ENCODE measurements at places on chromosomes 5 and 9. TPM values are rescaled to one million over a fixed set of nuclear protein-coding genes. Genes with fewer than 3 reads are reported as not detected.

DNA sequence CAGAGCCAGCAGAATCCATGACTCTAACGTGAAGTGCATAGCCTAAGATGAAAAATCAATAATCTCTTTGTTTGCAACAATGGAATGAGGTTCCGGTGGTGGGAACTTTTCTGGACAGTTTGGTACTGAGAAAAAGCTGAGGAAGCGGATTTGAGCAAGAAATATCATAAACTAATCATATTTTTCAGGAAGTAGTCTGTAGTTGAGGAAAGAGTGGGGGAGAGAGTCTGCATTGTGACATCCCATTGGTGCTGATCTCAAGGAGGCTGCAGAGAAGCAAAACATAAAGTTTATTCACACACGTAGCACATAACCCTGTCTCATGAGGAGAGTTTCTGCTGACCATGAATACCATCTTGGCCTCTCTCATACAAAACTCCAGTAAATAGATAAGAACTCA, 15.8 kb upstream of the FCHO2 start:
- peaks cover 11% of the 10 kb centered on the region for H3K27me3 ChIP-seq
- DNase-seq = no peak
- H3K4me1 ChIP-seq = no peaks in the 10 kb centered on the region
- H3K4me3 ChIP-seq = no peak overlapping the region
- H3K27ac ChIP-seq = no peak overlapping the region

DNA sequence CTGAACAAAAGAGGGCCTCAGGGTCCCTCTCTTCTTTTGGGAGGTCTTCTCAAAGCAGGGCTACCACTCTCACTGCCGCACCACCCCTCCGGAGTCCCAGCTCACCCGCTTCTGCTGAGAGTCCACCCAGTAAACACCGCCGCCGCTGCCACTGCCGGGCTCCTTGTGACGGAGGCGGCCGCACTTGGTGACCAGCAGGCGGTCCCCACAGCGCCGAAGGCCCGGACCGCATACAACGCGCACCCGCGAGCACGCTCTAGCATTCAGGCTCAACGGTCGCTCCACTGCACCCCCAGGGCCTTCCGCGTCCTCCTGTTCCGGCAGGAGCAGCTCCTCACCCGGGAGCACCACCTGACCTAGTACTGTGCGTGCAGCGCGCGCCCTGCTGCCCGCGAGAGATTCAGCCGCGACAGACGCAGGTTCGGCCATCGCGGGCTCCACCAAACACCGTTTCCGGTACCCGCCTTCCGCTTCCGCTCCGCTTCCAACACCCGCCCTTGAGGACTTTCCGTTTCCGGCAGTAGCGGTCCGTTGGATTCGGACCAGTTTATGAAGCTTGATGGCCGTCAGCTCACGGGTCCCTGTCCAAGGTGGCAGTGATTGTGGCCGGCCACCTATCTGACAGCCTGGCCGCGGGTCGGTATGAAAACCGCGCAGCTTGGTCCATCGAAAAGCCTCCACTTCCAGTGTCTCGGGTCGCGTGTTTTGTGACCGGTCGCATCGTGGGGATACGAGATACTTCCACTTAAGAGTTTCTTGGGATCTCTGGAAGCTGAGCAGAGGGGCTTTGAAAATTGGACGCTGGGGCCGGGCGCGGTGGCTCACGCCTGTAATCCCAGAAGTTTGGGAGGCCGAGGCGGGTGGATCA, at the start of gene EXOSC3:
Gene EXOSC3, minus strand, starts transcription at position 449 of the 868 bp plus-strand sequence. Its CDS starts 20 bp downstream, at position 429.
- peaks cover 29% of the 10 kb centered on the region for H3K4me1 ChIP-seq
- H3K36me3 ChIP-seq = peaks cover 44% of the 10 kb centered on the region
- peak within 1 kb of the TSS; percentile 98 for H3K4me3 ChIP-seq
- H3K27ac ChIP-seq = peak within 1 kb of the TSS; percentile 96

Gene HSD17B4
- total RNA-seq = 81.1 TPM

DNA sequence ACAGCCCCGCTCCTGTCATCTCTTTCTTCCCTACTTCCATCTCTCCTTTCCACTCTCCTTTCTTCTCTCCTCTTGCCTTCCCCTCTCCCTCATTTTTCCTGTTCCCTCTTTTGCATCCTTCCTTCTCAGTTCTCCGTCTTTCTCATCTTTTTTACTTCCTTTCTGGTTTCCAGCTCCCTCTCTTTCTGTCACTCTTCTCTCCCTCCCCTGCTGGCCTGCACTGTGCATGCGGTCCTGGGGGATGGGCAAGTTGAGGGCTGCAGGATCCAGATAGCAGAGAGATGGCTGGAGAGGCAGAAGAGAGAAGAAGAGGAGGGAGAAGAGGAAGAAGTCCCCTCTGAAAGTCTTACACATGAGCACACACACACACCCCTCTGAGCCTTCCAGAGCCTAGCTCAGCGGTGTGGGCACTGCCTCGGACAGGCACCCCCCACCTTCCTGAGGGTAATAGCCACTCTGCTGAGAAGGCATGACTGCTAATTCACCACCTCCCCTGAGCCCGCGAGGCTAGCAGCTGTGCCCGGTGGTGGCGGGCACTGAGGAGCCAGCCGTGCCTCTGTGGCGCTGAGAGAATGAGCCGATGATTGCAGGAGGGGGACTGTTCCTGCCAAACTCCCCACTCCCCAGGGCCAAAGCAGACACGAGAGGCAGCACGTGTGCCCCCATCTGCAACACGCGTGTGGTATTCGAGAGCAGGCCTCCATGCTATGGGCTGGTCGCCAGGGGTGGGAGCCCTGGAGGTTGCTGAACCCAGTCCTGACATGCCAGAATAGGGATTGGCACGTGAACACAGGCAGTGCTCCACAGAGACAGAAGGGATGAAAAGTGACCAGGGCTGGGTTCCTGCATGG, 3.7 kb upstream of the CAMK2A start:
- DNase-seq = no peak
- no peaks in the 10 kb centered on the region for H3K36me3 ChIP-seq
- no peak overlapping the region for H3K4me3 ChIP-seq
- H3K4me1 ChIP-seq = no peaks in the 10 kb centered on the region
- no peak overlapping the region for H3K27ac ChIP-seq
- H3K27me3 ChIP-seq = peaks cover 1% of the 10 kb centered on the region

DNA sequence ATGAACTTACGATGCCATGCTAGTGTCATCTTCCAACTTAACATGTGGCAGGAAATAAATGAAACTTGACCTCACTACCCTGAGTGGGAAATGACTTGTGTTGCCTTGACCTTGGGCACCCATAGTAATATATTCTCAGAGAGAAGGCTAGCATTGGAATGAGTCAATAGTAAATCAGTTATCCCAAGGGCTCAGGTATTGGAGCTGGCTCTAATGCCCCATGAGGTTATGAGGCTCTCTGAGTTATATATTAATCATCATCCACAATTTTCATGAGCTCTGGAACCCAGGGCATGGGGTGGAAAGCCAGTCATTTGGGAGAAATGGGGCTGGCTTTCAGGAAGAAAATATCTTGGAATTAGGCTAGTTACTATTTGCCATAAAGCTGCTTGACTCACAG, 42.4 kb upstream of the SMIM32 start:
- DNase-seq = no peak
- H3K4me3 ChIP-seq = no peak overlapping the region
- H3K4me1 ChIP-seq = no peaks in the 10 kb centered on the region
- peaks cover 3% of the 10 kb centered on the region for H3K27me3 ChIP-seq
- no peak overlapping the region for H3K27ac ChIP-seq
- H3K36me3 ChIP-seq = no peaks in the 10 kb centered on the region
